ENCODE measurements at places on chromosomes 6 and 20. TPM values are rescaled to one million over a fixed set of nuclear protein-coding genes. Genes with fewer than 3 reads are reported as not detected.

DNA sequence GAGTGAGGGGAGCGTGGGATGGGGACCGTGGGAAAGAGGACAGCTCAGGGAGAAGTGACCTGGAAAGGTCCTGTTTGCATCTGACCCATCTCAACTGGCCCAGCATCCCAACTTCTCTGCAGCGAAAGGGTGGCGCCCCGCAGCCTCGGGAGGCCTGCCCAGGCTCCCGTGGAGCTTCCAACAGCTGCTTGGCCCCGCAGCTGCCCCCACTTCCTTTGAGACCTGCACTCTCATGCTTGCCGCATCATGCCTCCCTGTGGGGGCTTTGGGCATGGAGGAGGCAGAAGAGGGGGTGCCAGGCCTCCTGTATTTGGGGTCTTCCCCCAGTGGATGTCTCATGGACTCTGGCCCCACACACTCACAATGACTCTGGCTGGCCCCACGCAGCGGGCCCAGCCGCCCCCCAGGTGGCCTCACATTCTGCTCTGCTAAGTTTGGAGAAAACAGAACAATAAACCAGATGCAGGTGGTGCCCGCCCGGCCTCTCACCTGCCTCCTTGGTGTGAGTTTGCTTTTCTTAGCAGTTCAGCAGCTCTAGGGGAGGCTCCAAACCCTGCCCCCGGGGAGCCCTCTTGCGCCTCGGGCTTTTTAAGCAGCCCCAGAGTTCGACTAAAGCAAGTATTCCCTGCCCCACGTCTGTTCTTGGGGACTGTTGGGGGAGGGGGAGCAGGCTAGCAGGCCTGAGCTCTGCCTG, 40.7 kb downstream of the CPXM1 start:
- no peaks in the 10 kb centered on the region for H3K4me1 ChIP-seq
- H3K27ac ChIP-seq: no peak overlapping the region
- no peak for DNase-seq
- H3K36me3 ChIP-seq: no peaks in the 10 kb centered on the region
- no peaks in the 10 kb centered on the region for H3K27me3 ChIP-seq
- H3K4me3 ChIP-seq: no peak overlapping the region

- H3K27ac ChIP-seq: no peak overlapping the region
- no peaks in the 10 kb centered on the region for H3K36me3 ChIP-seq
- peak overlapping the region; percentile 29 for H3K4me3 ChIP-seq
- H3K4me1 ChIP-seq: no peaks in the 10 kb centered on the region
Observed at GRCh38 chr20:844473-845225, 11.1 kb downstream of the FAM110A start.

Gene SNAI1
- total RNA-seq: 7.6 TPM

GRCh38 chr6:112179631-112180030, 74.7 kb downstream of the LAMA4 start:
- no peak overlapping the region for H3K27ac ChIP-seq
- H3K4me1 ChIP-seq: no peaks in the 10 kb centered on the region
- no peaks in the 10 kb centered on the region for H3K27me3 ChIP-seq
- no peak overlapping the region for H3K4me3 ChIP-seq

GRCh38 chr6:136158387-136158821, 91.7 kb downstream of the MTFR2 start:
- DNase-seq: peak; percentile 79
- H3K4me1 ChIP-seq: peaks cover 23% of the 10 kb centered on the region
- H3K4me3 ChIP-seq: no peak overlapping the region
- H3K27ac ChIP-seq: peak overlapping the region; percentile 31
- no peaks in the 10 kb centered on the region for H3K36me3 ChIP-seq

GRCh38 chr6:111076024-111076695, 11.1 kb upstream of the SLC16A10 start:
- no peak overlapping the region for H3K27ac ChIP-seq
- H3K4me3 ChIP-seq: no peak overlapping the region
- no peak for DNase-seq
- H3K4me1 ChIP-seq: no peaks in the 10 kb centered on the region

- H3K4me1 ChIP-seq: no peaks in the 10 kb centered on the region
- no peak for DNase-seq
- no peak overlapping the region for H3K4me3 ChIP-seq
- no peaks in the 10 kb centered on the region for H3K36me3 ChIP-seq
- no peak overlapping the region for H3K27ac ChIP-seq
- no peaks in the 10 kb centered on the region for H3K27me3 ChIP-seq
Observed at GRCh38 chr6:89398762-89399525, 13.1 kb downstream of the RRAGD start.

DNA sequence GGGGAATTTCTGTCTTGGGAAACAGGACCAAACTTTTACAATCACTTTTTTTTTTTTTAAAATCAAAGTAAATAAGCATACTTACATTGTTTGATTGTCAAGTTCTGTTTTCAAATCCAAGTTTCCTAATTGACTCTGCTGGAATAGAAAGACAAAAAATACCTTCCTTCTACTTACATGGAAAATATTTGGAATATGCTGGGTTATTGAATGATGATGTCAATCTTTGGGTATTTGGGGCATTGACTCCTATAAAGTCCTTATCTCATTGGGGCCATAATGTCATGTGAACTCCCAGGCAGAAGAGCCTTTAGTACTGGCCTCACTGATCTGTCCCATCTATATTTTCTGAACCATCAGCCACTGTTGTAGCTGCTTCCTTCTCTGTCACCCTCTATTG, 122.6 kb upstream of the NOX3 start:
- H3K27ac ChIP-seq: no peak overlapping the region
- no peaks in the 10 kb centered on the region for H3K27me3 ChIP-seq
- H3K4me3 ChIP-seq: no peak overlapping the region
- H3K36me3 ChIP-seq: no peaks in the 10 kb centered on the region
- no peaks in the 10 kb centered on the region for H3K4me1 ChIP-seq
- DNase-seq: no peak

Gene TAP2
- 10.2 TPM for total RNA-seq

DNA sequence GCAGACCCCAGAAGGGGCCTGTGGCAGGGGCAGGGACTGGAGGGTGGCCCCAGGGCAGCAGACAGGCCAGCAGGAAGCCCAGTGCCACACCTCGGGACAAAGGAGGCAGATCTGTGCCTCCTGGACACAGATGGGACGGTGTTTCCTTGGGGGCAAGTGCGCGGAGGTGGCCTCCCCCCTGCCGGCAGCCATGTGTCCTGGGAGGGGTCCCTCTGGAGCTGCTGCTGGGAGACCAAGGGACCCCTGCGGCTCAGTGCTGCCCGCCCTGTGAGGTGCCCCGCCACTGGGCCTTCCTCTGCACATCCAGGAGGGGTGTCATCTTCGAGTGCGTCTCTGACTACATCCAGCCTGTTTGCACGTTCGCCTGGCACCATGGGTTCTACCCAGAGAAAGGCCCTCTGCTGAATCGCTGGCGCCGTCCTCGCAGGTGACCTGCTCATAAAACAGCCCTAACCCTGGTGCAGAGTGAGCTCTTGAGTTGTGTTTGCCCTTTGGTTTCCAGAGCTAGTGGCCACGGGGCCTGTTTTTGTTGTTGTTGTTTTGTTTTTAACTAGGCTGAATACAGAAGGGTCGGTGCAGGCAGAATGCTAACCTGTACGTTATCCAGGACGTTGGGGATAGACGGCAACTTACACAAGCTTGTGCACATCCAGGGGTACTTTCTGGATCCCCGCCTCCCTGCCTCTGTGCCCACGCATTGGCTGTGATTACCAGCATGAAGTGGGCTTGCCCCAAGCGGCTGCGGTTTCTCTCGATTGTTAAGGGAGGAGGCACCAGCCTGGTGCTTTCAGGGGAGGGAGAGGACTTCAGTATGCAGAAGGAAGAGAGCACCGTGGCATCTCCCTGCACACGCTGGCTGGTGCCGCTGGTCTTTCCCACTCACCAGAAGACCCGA, 1.3 kb upstream of the KCNQ2 start:
- no peak overlapping the region for H3K4me3 ChIP-seq
- no peaks in the 10 kb centered on the region for H3K36me3 ChIP-seq
- DNase-seq: no peak
- no peak overlapping the region for H3K27ac ChIP-seq
- H3K4me1 ChIP-seq: no peaks in the 10 kb centered on the region
- H3K27me3 ChIP-seq: no peaks in the 10 kb centered on the region
